RPMI7951 (cell line): ENCODE measurements at places on chromosomes 2 and 18. TPM values are rescaled to one million over a fixed set of nuclear protein-coding genes. Genes with fewer than 3 reads are reported as not detected.

GRCh38 chr2:178282075-178282815 is 87.9 kb downstream of the OSBPL6 start:
- DNase-seq: peak; percentile 69

GRCh38 chr2:223247136-223247535 is 195.1 kb downstream of the KCNE4 start:
- DNase-seq: peak; percentile 68

GRCh38 chr18:39624961-39625360 is 2059.4 kb upstream of the CELF4 start:
- peak; percentile 6 for DNase-seq

DNA sequence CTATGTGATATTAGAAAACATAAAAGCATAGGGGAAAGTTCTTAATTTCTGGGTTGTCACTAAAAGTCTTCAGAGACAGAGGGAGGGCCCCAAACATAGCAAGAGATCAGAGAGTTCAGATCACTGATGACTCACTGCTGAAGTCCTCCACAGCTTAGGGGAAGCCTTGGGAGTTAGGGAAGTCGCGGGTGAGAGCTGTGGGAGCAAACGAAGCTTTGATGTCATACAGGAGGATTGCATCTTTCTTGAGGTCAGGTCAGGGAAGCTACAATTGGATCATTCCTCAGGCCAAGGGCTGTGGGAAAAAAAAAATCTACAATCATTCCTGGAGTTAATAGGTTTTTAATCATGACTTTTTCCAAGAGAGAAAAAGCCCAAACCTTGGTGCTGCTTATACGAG is 96.2 kb downstream of the COPS8 start:
- peak; percentile 97 for DNase-seq

DNA sequence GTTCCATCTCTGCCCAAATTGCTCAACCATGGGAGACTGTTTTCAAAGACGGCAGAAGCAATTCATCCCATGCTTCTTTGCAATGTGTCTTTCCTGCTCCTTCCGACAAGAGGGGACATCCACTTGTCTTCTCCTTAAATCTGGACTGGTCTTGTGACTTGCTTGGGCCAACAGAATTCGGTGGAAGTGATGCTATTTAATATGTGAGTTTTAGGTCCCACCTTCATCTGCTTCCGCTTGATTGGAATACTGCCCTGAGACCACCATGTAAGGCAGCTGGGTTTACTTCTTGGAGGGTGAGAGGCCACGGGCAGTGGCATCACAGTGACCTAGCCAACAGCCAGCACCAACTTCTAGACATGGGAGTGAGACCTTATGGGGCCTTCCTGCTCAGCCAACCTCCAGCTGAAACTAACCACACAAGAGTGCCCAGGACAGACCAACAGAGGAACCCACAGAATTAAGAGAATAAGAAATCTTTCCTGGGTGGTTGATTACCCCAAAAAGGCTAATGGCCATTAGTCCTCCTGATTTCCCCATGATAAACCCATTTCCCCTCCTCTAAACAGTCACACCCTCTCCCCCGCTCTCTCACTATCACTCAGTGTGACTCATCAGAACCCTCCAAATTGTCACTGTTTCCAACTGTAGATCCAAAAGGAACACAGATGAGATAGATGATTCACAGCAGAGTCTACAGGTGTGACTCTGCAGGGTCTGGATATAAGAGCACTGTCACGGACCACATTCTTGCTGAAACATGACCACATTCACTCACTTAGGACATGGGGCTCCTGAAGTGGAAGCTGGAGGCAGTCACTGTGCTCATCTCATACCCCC is 16.2 kb upstream of the RHOB start:
- peak; percentile 66 for DNase-seq

GRCh38 chr2:30519796-30520195 is 72.8 kb downstream of the LCLAT1 start:
- no peak for DNase-seq

- DNase-seq: no peak
These were observed 550.1 kb upstream of the DCC start for GRCh38 chr18:51789871-51790270.

The UGT1A6 gene
- not detected in 2 replicates for total RNA-seq

DNA sequence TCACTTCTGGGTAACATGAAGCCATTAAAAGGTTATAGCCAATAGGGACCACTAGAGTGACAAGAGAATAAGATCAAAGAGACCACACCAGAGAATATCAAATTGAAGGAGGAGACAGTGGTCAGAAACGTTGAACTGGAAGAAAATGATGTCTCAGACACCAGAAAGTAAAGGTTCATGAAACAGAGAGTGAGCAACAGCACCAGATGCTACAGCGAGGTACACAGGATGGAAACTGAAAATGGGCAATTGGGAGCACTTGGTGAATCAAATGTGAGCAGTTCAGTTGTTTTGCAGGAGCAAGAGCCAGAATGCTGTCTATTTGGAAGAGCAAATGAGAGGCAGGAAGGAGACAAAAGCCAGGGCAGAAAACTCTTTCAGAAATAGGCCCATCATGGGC is 162.6 kb downstream of the SS18 start:
- DNase-seq: no peak

DNA sequence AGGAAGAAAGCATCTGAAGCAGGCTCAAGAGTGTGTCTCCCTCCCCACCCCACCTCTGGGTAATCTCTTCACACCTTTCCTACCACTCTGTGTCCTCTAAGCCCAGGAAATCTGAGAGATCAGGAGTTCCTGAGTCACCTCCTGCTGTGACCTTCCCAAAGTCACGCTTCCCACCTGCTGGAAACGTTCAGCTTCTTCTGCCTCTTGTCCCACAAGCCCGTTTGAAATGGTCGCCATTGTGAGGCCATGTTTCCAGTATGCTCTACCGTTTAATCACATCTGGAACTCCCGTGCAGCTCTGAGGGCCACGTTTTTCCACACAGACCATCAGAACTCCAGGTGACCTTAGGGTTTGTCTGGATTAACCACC is 25.9 kb downstream of the GREB1 start:
- no peak for DNase-seq

GRCh38 chr2:214550786-214551185 is 139.9 kb downstream of the VWC2L start:
- peak; percentile 22 for DNase-seq

The LCT gene
- total RNA-seq: not detected in 2 replicates

DNA sequence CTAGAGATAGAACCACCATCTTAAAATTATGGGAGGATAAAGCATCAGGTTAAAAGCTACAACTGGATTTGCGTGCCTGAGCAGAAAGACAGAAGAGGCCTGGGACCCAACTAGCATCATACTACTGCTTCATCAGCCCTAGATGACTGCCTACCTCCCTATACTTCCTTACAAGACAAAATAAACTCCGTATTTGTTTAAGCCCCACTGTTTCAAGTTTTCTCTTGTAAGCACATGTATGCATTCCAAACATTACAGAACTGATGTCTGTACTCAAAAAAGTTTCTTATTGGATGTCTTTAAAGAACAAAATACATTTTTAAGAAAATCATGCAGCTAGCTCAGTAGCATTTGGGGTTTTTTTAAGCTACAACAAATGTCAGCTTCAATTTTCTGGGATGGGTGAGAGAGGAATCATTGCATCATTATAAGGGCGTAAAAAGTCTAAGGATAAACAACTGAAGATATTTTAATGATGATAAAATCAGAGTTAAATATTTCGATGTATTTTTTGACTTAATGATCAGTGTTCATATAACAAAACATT is 213.1 kb downstream of the EXOC6B start:
- DNase-seq: no peak

- no peak for DNase-seq
These were observed 80.3 kb upstream of the GATA6 start for GRCh38 chr18:22088996-22089640.

DNA sequence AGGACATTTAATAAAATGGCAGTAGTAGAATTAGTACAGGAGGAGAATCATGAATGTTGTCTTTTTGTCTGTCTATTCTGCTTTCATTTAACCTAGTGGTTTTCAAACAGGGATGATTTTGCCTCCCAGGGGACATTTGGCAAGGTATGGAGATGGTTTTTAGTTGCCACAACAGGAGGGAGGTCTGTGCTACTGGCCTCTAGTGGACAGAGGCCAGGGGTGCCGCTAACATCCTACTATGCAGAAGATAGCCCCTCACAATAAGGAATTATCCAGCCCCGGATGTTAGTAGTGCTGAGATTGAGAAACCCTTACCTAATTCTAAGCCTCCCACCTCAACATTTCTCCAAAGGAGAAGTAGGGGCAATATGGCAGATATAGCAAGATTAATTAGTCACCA is 18.3 kb downstream of the FASTKD2 start:
- DNase-seq: peak; percentile 19

The PRKRA gene
- 82.5 and 96.2 TPM in 2 replicates for total RNA-seq

- DNase-seq: peak; percentile 82
These were observed 972 bp upstream of the RASGRP3 start for GRCh38 chr2:33475224-33476130.

GRCh38 chr18:39062426-39062825 is 1496.8 kb upstream of the CELF4 start:
- DNase-seq: no peak

The OTOF gene
- not detected in 2 replicates for total RNA-seq

DNA sequence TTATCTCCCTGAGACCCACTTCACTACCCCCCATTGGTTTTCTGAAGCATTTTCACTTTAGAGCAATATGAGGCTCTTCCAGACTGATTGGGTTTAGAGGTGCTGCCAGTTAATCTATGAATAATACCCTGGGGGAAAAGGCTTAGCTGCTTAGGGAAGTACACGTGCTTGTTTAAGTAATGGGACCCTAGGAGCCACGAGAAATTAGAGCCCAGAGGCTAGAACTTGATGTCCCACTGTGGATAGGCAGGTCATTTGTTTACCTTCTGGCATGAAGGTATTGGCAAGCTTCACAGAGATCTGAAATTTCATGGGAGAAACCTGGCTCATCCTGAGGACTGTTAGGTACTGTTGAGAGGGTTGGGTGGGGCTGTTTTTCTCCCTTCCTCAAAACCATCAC is 59.7 kb downstream of the CLIP4 start:
- DNase-seq: no peak

GRCh38 chr2:220550995-220551700 is 923.7 kb downstream of the SLC4A3 start:
- no peak for DNase-seq

DNA sequence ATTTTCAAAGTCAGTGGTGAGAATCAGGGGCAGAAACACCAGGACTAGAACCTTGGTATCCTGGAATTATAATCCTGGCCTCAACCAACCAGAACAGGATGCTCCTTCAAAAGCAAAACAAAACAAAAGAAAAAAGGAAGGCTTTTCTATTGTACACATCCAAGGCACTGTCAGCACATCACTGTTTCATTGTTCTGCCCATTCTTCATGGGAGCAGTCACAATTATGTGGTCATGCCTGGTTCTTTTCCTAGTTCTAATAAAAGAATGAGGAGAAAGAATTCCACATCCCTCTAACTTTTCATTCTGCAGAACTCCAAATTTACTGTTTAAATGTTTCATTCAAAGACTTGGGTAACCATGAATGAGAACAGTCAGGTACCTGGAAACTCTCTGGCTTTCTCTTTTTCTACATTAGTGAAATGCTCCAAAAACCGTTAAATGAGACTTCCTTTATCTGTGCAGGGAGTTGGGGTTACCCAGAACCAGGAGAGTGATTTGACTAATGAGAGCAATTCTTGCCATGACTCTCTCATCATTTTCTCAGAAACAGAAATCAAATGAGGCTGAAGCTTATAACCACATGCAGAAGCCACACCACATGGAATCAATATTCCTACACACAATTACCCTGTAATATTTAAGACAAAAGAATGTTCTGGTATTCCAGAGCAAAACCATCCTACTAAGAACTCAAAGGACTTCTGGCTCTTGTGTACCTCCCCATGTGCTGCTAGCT is 110.9 kb upstream of the CCDC150 start:
- DNase-seq: peak; percentile 20

The RASGRP3 gene
- 13.4 and 18.4 TPM in 2 replicates for total RNA-seq

DNA sequence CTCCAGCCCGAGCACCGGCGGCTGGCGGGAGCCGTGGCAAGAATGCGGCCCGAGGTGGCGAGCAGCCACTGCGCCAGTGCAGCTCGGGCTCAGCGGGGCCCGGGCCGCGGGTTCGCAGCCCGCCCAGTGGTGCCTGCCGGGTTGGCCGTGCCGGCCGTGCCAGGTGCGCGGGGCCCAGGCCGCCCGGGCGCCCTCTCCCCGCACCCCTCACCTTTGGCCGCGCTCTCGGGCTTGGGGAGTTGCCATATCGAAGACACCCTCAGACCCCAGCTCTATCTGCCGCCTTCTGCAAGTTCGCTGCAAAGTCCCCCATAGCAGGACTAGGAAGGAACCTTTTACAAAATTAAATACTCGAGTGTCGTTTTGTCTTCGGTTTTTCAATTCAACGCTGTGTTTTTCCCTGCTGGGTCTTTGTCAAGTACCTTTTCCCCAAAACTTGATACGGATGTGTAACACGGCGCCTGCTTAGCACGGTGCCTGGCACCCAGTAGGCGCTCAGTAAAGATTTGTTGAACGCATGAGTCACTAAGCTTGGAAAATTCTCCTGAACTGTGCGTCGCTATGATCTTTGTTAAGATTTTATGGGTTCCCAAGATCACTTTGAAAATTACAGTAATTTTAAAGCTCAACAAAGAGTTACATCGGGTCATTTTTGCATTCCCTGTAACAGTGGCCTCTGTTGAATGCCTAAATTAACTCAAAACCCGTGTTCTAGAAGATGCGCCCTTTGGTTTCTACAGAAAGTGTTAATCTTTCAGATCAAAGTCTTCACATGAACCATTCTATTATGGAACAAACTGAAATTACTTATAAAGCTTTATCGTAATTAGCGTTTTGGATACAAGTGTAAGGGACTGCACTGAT is 750 bp downstream of the STRADB start:
- peak; percentile 50 for DNase-seq

GRCh38 chr2:37711831-37712230 is 40.4 kb upstream of the CDC42EP3 start:
- no peak for DNase-seq

The LYG1 gene
- total RNA-seq: 0.49 and 2.4 TPM in 2 replicates

- no peak for DNase-seq
These were observed 134.0 kb upstream of the SERTAD2 start for GRCh38 chr2:64787698-64788097.

DNA sequence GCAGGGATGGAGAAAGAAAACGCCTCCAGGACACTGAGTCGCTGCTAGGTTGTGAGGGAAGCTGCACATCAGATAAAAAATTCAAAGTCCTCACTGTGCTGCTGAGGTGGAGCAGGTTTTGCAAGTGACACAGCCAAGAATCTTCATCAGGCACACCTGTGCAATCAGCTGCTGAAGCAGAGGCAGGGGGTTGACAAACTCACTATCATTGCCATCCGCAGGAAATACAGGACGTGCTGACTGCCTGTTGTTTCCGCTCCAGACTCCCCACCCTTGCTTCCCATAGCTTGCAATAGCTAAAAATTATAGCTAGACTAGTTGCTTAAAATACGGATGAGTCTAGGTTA is 147.8 kb upstream of the FHL2 start:
- DNase-seq: no peak

- no peak for DNase-seq
These were observed 118.4 kb downstream of the FAM124B start for GRCh38 chr2:224283466-224283965.

DNA sequence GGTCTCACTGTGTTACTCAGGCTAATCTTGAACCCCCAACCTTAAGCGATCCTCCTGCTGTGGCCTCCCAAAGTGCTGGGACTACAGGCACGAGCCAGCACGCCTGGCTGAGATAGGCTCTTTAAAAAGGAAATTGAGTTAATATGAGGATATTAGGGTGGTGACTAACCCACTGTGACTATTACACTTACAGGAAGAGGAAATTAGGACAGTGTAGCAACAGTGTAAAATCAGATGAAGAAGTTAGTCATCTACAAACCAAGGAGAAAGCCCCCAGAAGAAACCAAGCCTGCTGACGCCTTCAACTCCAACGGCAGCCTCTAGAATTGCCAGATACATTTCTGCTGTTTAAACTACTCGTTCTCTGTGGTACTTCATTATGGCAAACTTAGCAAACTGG is 711.9 kb downstream of the SUCLG1 start:
- no peak for DNase-seq

The HOXD12 gene
- total RNA-seq: not detected in 2 replicates
